Activated CD8-positive, alpha-beta T cell treated with anti-CD3 and anti-CD28 coated beads for 36 hours (primary cell): ENCODE measurements at places on chromosomes 7 and 10. TPM values are rescaled to one million over a fixed set of nuclear protein-coding genes. Genes with fewer than 3 reads are reported as not detected.

DNA sequence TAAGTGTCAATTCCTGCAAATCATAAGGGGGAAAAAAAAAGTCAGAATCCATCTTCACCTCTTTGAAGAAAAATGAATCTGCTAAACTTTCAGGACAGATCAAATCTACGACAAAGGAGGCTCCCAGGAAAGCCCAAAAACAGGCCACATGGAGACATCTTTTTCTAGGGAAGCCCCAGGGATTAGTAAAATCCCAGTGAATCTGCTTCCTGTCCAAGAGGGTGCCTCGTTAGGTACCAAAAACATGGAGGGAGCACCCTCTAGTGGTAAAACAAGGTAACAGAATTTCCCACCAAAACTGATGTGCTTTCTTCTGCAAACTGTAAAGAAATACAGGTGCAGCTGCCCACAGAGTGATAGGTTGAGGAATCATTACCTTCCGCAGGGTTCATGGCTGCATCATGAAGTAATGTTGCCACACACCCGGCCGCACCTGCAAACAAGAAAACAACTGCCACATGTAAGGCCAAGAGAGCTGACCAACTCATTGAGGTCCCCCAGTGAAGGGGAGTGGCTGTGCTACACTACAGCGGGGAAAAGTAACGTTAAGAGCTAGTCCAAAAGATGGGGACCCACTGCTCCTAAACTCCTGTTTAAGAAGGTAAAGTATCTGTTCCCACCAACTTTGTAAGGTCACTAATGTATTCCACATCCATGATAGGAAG, 7.9 kb downstream of the SLC25A28 start:
- H3K27ac ChIP-seq = peak overlapping the region; percentile 9
- peaks cover 25% of the 10 kb centered on the region for H3K36me3 ChIP-seq
- no peak overlapping the region for H3K4me3 ChIP-seq

- H3K4me3 ChIP-seq = peak overlapping the region; percentile 78
- H3K27ac ChIP-seq = peak overlapping the region; percentile 87
- no peak for DNase-seq
- H3K36me3 ChIP-seq = peaks cover 43% of the 10 kb centered on the region
- no peaks in the 10 kb centered on the region for H3K27me3 ChIP-seq
These were observed 1.6 kb downstream of the POLM start for GRCh38 chr7:44080686-44081265.

GRCh38 chr10:76944640-76945039, 693.0 kb downstream of the KCNMA1 start:
- no peak for DNase-seq
- no peaks in the 10 kb centered on the region for H3K4me1 ChIP-seq
- peaks cover 5% of the 10 kb centered on the region for H3K27me3 ChIP-seq
- H3K36me3 ChIP-seq = no peaks in the 10 kb centered on the region
- no peak overlapping the region for H3K27ac ChIP-seq
- H3K4me3 ChIP-seq = no peak overlapping the region

DNA sequence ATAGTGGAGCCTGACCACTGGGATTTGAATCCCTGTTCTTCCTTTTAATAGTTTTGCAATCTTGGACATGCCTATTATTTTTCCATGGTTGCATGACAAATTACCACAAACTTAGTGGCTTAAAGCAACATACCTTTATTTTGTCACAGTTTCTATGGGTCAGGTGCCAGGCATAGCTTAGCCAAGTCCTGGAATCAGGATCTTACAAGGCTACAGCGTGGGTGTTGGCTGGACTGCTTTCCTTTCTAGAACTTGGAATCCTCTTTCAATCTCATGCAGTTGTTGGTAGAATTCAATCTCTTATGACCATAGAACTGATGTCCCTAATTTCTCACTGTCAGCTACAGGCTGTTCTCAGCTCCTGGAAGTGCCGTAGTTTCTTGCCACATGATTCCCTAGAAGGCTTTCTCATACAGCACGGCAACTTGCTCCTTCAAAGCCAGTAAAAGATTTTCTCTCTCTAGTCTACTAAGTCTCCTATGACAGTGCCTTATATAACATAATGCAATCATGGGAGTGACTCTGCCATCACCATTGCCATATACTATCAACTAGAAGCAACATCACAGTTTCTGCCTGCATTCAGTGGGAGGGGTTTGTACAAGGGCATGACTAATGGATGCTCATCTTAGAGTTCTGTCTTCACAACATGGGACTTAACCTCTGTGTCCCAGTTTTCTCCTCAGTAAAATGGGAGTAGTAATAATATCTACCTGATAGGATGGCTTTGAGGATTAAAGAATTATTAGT, 243.4 kb upstream of the FZD1 start:
- H3K4me3 ChIP-seq = no peak overlapping the region
- no peak overlapping the region for H3K27ac ChIP-seq
- no peak for DNase-seq
- no peaks in the 10 kb centered on the region for H3K36me3 ChIP-seq
- no peaks in the 10 kb centered on the region for H3K27me3 ChIP-seq

DNA sequence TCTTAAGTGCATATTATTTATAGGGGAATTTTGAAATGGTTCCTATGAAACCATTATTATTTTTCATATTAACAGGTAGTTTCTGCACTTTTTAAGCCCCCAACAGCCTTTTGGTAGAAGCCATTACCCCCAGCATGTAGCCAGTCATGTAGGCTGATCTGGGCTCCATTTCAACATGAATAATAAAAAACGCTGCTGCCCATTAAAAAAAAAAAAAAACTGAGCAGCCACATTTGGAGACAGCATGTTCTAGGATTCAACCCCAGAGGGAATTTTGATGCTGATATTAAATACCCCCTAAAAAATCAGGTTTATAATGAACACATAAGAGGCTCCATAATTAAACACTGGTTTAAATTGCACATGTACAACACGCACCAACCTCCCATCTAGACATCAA, 181.3 kb downstream of the RTKN2 start:
- DNase-seq = no peak
- H3K27me3 ChIP-seq = no peaks in the 10 kb centered on the region
- no peak overlapping the region for H3K4me3 ChIP-seq
- H3K27ac ChIP-seq = no peak overlapping the region
- H3K4me1 ChIP-seq = peaks cover 43% of the 10 kb centered on the region

- H3K4me1 ChIP-seq = no peaks in the 10 kb centered on the region
- H3K27ac ChIP-seq = no peak overlapping the region
- no peaks in the 10 kb centered on the region for H3K27me3 ChIP-seq
These were observed 159.6 kb downstream of the ARL4A start for GRCh38 chr7:12847001-12847400.

DNA sequence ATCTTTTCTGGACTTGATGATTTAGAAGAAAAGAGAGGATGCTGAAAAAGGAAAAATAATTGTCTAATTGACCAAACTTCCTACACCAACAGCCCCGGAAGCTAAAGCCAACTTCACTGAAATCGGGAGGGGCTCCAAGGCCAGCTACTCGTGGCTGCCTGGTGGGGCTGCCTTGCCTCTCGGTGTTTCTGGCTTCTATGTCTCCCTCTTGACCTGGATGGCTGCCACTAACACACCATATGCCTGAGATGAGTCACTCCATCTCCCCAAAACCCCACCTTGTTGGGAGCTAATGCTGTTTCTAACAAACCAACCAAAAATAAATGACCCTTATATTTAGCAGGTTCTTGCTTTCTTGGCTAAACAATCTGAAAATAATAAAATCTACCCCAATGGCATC, 87.6 kb upstream of the AFAP1L2 start:
- no peaks in the 10 kb centered on the region for H3K27me3 ChIP-seq
- peaks cover 54% of the 10 kb centered on the region for H3K36me3 ChIP-seq
- no peak for DNase-seq
- peak overlapping the region; percentile 85 for H3K27ac ChIP-seq
- H3K4me3 ChIP-seq = peak overlapping the region; percentile 52

- H3K36me3 ChIP-seq = peaks cover 56% of the 10 kb centered on the region
- no peak overlapping the region for H3K4me3 ChIP-seq
- no peak for DNase-seq
- no peak overlapping the region for H3K27ac ChIP-seq
- H3K4me1 ChIP-seq = peaks cover 30% of the 10 kb centered on the region
These were observed 36.7 kb downstream of the LUC7L2 start for GRCh38 chr7:139396323-139396951.

DNA sequence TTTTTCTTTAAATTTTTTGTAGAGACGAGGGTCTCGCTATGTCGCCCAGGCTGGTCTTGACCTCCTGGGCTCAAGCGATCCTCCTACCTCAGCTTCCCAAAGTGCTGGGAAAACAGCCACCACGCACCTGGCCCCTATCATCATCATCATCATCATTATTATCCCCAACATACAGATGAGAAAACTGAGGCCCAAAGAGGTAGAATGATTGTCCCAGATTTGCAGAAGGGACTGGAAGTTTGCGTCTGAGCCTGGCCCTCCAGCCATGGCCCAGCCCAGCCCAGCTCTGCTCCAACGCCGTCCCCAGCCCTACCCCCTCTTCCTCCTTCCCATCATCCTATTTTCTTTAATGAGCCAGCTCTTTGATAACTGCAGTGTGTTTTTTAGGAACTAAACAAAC, 34.9 kb downstream of the TMEM130 start:
- DNase-seq = no peak
- H3K27ac ChIP-seq = no peak overlapping the region
- H3K36me3 ChIP-seq = no peaks in the 10 kb centered on the region
- H3K4me3 ChIP-seq = no peak overlapping the region
- H3K4me1 ChIP-seq = no peaks in the 10 kb centered on the region
- peaks cover 4% of the 10 kb centered on the region for H3K27me3 ChIP-seq

DNA sequence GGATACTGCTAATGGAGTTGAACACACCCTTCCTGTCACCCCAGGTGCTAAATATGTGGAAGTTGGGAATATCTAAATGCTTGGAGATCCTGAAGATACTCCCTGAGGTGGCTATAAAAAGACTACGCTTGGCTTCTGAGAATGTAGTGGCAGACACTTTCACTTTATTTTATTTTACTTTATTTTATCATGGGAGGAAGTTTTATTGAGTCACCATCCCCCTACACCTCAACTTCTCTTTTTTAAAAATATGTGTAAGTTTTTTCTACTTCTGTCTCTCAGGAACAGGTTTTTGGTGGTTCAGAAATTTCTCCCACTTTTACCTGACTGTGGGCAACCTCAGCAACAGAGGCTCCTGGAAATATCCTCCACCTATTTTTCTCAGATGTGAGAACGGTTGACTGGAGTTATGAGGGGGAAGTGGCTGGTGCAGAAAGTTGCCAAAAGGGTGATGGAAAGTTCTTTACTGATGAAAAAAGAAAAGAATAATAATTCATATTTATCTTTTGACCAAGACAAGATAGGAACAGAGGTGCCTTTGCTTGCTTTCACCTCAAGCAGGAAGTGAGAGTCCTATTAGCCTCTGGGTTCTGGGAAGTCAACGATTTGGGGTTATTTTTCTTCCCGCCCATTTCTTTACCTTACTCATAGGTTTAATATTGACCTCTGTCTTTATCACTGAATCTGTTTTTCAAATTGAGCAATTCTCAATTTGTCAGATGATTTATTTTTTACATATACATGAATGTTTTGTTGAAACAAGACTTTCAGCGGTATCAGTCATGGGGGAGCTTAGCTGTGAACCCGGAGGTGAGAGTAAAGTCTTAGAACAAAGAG, 103.6 kb downstream of the AHR start:
- H3K27me3 ChIP-seq = peaks cover 14% of the 10 kb centered on the region
- peak overlapping the region; percentile 75 for H3K27ac ChIP-seq
- H3K36me3 ChIP-seq = no peaks in the 10 kb centered on the region
- DNase-seq = no peak
- peak overlapping the region; percentile 9 for H3K4me3 ChIP-seq

GRCh38 chr10:3807211-3807927, 22.4 kb upstream of the KLF6 start:
- peaks cover 76% of the 10 kb centered on the region for H3K4me1 ChIP-seq
- no peak overlapping the region for H3K27ac ChIP-seq
- DNase-seq = no peak
- H3K36me3 ChIP-seq = no peaks in the 10 kb centered on the region

DNA sequence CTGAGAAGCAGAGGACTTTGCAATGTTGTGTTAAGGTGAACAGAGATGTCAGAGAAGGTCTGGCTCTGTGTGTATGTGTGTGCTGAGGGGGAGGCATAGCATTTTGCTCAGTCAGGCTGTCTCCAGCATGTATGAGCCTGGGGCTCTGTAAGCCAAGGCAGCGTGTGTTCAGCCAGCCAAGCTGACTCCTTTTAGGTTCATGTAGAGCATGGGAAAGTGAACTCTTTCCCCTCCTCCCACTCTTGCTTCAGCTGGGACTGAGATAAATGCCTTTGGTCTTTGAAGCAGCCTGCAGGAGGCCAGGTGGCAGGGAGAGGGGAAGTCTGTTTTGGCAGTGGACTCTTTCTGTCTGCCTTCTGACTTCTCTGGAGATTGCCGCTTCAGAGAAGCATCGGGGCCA, 3.8 kb downstream of the SFXN2 start:
- H3K4me1 ChIP-seq = peaks cover 48% of the 10 kb centered on the region
- no peak for DNase-seq
- H3K4me3 ChIP-seq = no peak overlapping the region
- peaks cover 33% of the 10 kb centered on the region for H3K36me3 ChIP-seq

DNA sequence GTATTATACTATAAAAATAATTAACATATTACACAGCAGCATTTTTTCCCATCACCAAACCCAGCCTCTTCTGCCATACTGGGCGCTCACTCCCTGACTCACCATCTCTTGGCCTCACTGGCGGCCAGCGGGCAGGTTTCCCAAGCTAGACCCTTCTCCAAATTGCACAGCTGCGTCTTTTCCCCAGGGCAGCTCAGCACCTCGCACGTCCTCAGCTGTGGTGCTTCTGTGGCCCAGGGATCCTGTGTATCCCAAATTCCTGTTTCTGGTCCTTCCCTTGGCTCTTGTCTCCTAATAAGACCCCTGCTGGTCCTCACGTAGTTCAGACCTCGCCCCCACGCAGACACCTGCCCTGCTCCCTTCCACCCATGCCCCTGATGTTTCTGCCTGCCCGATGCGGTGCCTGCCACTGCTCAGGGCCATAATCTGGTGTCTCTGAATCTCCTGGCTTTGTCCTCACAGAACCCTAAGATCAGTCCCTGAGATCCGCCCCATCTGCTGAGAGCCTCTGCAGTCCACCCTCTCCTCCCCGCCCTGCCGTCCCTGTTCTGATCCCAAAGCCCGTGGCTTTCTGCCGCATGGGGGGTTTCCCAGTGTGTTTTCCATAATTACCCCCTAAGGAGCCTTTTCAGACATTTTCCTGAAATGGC, 290.1 kb downstream of the TCERG1L start:
- no peak overlapping the region for H3K27ac ChIP-seq
- H3K4me3 ChIP-seq = no peak overlapping the region
- H3K27me3 ChIP-seq = no peaks in the 10 kb centered on the region
- DNase-seq = no peak
- no peaks in the 10 kb centered on the region for H3K36me3 ChIP-seq

DNA sequence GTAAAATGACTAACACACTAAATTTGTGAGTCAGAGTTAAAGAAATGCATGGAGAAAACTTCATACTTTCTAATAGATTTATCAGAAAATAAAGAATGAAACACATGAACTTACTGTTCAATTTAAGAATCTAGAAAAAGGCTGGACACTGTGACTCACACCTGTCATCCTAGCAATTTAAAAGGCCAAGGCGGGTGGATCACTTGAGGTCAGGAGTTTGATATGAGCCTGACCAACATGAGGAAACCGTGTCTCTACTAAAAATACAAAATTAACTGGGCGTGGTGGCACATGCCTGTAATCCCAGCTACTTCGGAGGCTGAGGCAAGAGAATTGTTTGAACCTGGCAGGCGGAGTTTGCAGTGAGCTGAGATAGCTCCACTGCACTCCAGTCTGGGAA, 1106.2 kb upstream of the LRRN3 start:
- H3K36me3 ChIP-seq = no peaks in the 10 kb centered on the region
- H3K4me1 ChIP-seq = no peaks in the 10 kb centered on the region
- H3K27me3 ChIP-seq = no peaks in the 10 kb centered on the region
- no peak overlapping the region for H3K4me3 ChIP-seq
- DNase-seq = no peak

Gene ASZ1
- total RNA-seq = not detected

Gene ATXN7L1
- total RNA-seq = 5.3 TPM

Gene ABCB4
- 0.14 TPM for total RNA-seq

Gene ZNF239
- total RNA-seq = 1.3 TPM

Gene PRSS37
- total RNA-seq = not detected

Gene STOX1
- 0.22 TPM for total RNA-seq

Gene SPDYE8
- total RNA-seq = not detected

Gene GDF10
- 1.5 TPM for total RNA-seq

Gene MOSPD3
- total RNA-seq = 9.6 TPM

Gene CD36
- total RNA-seq = not detected
